ENCODE measurements at places on chromosomes 11 and 22. TPM values are rescaled to one million over a fixed set of nuclear protein-coding genes. Genes with fewer than 3 reads are reported as not detected.

- no peak for DNase-seq
Measured at GRCh38 chr11:65536412-65537295, 11.8 kb downstream of the SCYL1 start.

DNA sequence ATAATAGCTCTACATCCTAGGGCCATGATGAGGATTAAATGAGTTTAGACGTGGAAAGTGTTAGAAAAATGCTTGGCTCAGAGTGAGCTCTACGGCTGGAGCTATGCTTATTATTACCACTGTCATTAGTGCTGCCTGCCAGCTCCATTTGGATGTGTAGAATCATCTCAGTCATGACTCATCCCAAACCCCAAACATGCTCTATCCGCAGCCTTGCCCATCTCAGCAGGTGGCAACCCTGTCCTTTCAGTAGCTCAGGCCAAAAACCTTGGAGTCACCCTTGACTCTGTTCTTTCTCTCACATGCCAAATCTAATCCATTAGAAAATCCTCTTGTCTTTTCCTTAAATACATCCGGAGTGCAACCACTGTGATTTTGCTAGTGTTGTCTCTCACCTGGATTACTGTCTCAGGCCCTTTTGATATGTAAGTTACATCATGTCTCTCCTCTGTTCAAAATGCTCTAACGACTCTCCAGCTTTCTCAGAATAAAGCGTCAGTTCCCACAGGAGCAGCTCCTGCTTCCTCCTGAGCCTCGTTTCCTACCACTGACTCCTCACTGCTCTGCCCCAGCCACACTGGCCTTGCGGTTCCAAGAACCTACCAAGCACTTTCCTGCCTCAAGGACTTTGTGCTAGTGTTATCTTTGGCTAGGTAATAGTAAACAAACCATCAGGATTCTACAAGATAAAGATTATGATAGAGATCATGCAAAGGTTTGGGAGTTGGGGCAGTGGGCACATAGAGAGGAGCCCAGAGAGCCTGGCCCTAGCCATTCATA is 10.5 kb upstream of the CHRM1 start:
- no peak for DNase-seq

DNA sequence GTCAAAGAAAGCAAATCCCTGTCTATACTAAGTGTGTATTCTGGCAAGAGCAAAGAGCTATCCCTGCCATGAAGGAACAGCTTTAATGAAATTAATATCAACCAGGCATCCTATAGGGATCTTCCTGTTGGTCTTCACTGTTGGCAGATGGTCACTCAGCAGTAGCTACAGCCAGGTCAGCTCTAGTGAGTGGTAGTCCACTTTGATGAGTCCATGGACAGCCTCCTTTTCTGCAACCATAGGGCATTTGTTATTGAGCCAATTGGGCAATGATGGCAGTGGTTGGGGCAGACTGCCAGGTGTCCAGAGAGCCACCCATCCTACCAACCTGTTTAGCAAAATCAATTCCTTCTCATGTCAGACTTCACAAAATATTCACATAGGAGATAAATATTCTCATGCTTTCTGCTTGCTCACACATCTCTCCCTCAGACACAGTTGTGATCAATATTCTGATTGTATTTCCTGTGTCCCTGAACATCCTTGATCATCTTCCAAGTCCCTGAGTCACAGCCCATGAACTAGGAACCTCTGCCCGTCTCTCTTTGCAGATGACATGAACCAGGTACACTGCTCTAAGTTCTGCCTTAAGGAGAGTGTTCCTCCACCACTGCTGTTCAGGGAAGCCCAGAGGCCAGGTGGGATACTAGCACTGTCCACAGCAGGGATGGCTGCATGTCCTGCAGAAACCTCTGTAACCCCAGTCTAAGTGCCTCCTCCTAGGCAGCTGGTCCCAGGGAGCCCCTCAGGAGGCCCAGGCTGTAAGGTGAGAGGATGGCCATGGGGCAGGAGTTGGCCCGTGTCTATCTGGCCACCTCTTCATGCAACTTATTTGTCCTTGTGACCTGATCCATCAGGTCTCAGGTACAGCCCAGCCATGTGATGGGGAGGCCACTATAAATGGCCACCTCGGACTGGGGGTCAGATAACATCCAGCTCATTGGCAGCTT is 74.2 kb upstream of the IGLL5 start:
- no peak for DNase-seq

GRCh38 chr22:45574069-45574703 is 71.5 kb downstream of the FBLN1 start:
- peak; percentile 70 for DNase-seq

DNA sequence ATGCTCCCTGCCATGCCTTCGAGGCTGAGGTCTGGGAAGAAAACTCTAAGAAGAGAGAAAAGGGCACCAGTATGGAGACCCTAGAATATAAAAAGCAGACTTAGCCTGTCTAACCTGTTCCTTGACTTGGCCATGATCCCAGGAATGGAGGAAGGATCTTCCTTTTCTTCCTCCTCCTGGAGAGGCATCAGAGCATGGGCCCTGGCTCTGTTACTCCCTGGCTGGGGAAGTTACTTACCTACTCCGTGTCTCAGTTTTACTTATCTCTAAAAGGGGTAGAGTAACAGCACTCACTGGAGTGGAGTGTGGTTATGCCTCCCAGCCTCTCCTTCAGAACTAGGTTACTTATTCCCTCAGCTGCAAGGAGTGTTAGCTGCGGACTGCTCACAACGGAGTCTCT is 55.2 kb upstream of the PHF21A start:
- no peak for DNase-seq

DNA sequence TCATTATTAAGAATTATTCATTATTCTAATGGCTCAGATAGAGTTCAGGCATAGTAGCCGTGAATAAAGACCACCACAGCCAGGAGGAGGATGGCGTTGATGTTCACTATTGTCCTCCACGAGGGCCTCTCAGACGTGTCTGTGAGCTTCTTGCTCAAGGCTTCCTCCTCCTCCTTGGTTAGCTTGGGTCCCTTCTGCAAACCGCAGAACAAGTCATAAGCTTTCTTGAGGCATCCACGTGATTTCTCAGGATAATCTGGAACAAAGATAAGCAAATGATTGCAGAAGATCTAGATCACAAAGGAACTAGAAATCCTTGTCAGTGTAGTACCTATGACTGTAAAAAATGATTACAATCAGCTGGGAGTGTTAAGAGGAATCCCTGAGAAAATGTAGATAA is 13.6 kb upstream of the RFPL2 start:
- no peak for DNase-seq

DNA sequence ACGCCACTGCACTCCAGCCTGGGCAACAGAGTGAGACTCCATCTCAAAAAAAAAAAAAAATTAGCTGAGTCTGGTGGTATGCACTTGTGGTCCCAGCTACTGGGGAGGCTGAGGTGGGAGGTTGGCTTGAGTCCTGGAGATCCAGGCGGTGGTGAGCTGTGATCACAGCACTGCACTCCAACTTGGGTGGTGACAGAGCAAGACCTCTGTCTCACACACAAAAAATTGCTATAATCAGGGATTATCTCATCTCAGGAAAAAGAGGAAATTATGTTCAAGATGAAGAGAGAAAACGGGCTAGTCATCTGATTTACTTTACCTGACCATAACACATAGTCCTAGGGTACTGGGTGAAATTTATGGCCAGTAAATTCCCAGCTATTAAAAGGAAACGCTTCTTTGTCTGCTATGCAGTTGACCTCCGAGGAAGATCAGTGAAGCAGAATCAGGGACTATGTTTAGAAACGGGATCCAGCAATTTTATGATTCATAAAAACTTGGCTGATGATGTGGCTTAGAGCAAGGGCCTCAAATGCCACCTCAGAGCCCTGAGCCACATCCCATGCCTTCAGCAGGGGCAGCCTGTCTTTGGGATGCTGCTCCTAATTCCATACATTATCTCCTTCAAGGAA is 386.2 kb downstream of the NTM start:
- DNase-seq = no peak

DNA sequence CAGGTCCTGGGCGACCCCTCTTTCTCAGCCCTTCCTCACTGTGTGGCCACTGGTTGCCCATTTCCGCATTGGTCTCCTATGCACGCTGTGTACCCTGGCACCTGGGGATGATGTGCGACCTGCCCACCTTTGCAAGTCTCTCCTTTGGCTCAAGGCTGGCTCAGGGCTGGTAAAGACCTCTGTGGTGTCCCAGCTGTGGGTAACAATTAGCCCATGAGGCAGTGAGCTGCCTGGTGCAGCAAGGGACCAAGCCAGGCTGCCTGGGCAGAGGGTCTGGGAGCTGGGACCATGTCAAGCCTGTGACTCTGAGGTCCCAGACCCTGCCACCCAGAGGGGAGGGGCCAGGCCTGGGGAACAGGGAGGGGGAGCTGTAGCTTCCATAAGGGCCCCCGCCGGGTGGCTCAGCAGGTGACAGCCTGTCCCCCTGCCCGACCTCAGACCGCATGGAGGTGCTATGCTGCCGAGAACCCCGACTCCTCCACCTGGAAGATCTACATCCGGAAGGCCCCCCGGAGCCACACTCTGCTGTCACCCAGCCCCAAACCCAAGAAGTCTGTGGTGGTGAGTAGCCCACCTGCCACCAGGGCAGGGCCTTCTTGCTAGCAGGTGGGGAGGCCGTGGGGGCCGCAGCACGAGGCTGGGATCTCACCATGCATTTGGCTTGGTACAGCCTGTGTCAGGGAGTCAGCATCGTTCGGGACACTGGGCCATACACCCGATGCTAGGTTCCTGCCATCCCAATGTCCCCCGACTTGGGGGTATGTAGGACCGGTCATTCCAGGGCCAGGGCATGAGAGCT is 112.5 kb downstream of the KCNQ1OT1 start:
- DNase-seq = peak; percentile 33

GRCh38 chr11:12797996-12798395 is 123.8 kb downstream of the TEAD1 start:
- no peak for DNase-seq

DNA sequence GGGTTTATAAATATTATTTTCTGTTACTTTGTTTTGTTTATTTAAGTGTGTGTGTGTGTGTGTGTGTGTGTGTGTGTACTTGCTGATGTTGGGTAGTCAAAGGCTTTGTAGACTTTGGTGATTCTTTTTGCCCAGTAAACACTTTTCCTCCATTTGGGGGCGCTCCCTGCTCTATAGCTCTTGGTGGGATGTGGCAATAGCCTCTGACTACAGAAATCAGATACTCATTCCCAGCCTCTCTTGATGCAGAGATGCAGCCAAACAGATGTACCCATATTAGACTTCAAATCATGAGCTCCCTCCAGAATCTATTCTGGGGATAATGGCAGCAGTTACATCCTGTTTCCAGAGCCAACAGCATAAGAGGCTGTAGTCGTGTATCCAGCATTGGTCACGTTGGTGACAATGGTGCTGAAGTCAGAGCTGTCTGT is 33.4 kb upstream of the APOL5 start:
- DNase-seq = no peak

DNA sequence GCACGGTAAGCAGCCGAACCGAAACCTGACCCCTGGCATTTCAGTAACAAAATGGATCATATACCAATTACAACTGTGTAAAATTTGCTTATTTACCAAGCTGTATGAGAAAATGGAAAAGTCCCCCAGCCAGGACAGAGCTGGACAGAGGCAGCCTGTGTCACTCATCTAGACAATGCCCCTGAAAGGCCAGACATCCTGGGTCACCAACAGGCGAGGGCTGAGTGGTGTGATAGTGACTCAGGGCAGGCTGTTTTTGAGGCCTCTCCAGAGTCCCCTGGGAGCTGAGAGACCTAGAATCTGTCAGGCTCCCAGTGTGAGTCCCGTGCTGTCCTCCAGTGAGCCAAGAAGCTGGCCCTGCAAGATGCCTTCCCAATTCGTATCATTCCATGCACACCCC is 680.4 kb downstream of the TBC1D22A start:
- peak; percentile 28 for DNase-seq

Gene DENND5A
- total RNA-seq = 155 TPM

Gene HEPACAM
- 0.30 TPM for total RNA-seq

Gene C22orf15
- total RNA-seq = not detected

Gene IRF7
- total RNA-seq = 23.3 TPM

Gene RTN3
- total RNA-seq = 89.4 TPM

All from aorta (tissue), 5 donors.